ENCODE measurements at places on chromosomes 5 and 9.

GRCh38 chr5:163033656-163034055 lies 403.7 kb upstream of the CCNG1 start:
- no peak for DNase-seq

GRCh38 chr9:111726949-111727348 lies 65.5 kb downstream of the GNG10 start:
- DNase-seq: no peak

- DNase-seq: no peak
Measured at GRCh38 chr5:43039471-43040286, 440 bp downstream of the ANXA2R start.

DNA sequence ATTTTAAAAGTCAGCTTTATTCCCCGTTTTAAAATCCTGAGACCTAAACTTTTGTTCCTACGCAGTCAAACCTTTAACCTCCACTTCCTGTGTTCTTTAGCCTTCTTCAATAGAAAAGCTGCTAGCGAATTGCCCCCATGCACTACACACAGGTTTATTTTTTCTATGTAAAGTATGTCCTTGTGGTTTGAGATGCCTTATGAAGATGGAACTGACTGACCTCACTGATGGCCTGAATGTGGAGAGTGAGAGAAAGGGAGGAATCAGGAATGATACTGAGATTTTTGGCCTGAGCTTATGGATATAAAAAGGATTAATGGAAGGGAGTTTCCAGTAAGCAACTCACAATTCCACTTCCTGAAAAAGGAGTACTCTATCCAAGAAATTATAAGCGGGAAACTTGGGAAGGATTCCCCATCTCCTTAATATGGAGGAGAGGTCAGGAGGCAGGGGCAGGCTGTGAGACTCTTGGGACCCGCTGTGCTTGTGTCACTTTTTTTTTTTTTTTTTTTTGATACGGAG lies 89.5 kb downstream of the UGCG start:
- no peak for DNase-seq

GRCh38 chr9:21605489-21605931 lies 123.4 kb upstream of the IFNE start:
- DNase-seq: peak; percentile 45

DNA sequence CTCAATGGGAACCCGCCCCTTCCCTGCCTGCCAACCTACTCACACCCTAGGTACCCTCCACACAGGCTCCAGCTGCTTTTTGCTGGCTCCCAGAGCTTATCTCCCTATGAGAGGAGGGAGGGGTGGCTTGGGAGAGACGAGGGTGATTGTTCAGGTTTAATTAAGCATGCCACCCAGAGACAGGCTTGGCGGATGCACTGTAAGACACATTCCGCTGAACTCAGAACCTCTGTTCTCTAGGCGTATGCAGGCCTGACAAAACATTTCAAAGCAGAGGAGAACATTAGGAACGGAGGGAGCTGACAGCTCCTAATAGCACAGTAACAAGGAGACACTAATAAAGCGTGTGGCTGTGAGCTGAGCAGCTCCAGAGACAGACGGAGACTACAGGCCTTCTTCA lies 80.1 kb downstream of the TRIM32 start:
- no peak for DNase-seq

GRCh38 chr5:135065306-135066265 lies 31.6 kb upstream of the PITX1 start:
- no peak for DNase-seq

DNA sequence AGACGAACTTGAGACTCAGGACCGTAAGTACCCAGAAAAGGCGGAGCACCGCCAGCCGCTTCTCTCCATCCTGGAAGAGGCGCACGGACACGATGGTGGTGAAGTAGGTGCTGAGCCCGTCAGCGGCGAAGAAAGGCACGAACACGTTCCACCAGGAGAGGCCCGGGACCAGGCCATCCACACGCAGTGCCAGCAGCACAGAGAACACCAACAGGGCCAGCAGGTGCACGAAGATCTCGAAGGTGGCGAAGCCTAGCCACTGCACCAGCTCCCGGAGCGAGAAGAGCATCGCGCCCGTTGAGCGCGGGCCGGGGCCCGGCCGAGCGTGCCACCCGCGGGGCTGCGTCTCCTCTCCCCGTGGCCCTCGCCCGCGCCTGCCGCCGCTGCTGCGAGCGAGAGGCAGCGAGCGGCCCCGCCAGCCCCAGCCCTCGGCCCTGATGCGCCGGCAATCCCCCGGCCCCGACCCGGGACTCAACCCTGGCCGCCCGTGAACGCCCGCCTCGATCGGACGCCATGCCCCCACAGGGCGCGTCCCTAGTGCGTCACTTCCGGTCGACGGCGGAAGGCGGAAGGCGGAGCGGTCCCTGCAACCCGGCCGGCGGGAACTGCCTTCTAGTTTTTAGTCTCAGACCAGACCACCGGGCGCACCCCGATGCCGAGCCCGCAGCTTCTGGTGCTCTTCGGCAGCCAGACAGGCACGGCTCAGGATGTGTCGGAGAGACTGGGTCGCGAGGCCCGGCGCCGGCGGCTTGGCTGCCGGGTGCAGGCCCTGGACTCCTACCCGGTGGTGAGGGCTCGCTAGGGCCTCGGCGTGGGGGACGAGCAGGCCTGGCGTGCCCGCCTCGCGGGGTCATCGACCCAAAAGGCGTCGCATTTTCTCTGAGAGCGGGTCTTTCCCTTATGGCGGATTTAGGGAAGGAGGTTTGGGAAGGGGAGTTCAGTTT lies at the start of the genes NDOR1 and TMEM203:
TSS of gene NDOR1 (plus strand) at position 575 of the 944 bp plus-strand sequence. CDS start at position 653, 78 bp downstream.
TSS of gene TMEM203 (minus strand) at position 523 of the 944 bp plus-strand sequence. CDS start at position 289, 234 bp downstream.
- DNase-seq: no peak
